ENCODE measurements at places on chromosomes 13 and 19.

DNA sequence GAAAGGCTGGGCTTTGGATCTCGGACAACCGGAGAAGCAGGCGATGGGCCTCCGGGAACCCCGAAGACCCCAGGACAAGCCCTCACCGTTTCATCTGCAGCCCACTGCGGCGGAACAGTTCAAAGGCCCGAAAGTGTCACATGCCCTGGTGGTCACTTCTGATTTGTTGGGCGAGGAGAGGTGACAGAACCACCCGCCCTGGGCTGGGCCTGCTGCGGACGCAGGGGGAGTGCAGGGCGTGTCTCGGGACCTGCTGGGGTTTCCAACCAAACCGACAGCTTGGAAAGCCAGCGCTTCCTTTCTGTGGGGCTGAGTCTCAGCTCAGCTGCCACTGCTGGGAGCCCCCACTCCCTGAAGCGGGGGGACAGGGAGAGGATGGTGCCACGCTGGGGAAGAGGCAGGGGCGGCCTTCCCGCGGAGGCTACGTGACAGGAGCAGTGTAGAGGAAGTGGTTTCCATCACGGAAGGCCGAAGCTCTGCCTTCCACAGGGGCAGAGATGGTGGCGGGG, 22.8 kb upstream of the ZBTB7A start:
- no peak for DNase-seq

- no peak for DNase-seq
These were observed 7.7 kb upstream of the TEX26 start for GRCh38 chr13:30924721-30925120.

- DNase-seq, result no peak
These were observed 200.2 kb upstream of the ZNF536 start for GRCh38 chr19:30171795-30172612.

GRCh38 chr13:86882107-86882506, 789.1 kb upstream of the SLITRK5 start:
- no peak for DNase-seq

- no peak for DNase-seq
These were observed 125.3 kb upstream of the C1QTNF9B start for GRCh38 chr13:24022568-24022967.

DNA sequence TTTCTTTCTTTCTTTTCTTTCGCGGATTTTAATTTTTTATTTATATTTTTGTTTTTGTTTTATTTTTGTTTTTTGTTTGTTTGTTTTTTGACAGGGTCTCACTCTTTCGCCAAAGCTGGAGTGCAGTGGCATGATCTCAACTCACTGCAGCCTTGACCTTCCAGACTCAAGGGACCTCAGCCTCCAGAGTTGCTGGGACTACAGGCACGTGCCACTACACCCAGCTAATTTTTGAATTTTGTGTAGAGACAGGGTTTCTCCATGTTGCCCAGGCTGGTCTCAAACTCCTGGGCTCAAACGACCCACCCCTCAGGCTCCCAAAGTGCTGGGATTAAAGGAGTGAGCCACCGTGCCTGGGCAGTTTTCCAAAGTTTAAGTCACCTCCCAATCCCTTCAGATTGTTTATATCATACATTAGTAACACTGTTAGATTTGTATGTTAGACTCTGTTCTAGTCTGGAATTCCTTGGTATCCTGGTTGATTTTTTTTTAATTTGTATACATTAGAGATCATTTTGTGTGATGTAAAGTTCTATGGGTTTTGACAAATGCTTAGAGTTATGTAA, 597.3 kb downstream of the DCT start:
- DNase-seq, result no peak

All from right lobe of liver (tissue), 6 donors.